ENCODE measurements at places on chromosomes 2 and 18. TPM values are rescaled to one million over a fixed set of nuclear protein-coding genes. Genes with fewer than 3 reads are reported as not detected.

DNA sequence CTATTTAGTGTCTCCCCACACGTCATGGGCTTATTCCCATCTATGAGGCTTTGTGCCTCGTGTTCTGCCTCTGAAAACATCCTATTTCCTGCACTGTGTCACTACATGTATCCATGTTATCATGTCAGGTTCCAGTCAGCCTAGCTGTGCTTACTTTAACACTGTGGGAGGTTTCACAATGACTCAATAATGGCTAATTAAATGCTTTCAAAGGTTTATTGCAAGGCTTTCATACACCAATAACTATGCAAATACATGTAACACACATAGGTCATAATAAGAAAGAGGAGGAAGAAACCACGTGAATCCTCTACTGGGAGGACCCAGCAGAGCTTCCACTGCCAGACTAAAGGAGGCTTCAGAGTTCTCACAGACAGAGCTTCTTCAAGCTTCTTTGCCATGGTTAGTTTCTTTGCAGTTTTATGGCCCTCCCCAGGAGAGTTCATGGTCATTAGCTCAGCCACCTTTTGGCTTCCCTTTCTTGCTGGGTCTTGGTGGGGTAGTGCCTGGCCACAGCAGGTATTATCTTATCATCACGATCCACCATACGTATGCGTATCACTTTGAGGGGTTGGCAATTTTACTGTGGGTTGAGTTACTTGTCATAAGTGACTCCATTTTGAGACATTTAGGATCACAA lies 5.1 kb upstream of the COLEC12 start:
- DNase-seq, result no peak

DNA sequence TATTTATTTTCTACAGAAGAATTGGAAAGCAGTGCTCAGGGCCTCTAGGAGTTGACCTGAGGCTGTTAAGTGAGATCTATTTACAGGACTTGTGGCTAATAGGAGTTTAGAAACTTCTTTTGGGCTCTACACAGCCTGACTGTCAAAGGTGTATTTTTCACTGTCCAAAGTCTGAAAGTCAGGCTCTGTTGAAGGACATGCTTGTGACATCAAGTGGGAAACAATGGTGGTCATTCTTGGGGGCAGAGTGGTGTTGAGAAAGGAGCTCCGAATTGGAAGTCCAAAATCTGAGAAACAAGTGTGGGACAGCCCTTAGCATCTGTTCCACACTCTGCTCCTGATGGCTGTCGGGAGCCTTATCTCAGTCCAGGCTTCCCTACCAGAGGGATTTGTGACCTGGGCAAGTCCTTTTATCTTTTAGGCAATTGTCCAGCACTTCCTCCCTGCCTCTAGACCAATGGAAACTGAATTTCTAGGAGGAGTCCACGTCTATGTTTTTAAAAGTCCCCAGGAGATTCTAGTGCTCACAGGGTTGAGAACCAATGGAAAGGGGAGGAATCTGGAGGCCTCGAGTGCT lies 76.4 kb downstream of the LIPG start:
- no peak for DNase-seq

GRCh38 chr2:240466579-240467148 lies 31.2 kb downstream of the GPC1 start:
- DNase-seq, result no peak

DNA sequence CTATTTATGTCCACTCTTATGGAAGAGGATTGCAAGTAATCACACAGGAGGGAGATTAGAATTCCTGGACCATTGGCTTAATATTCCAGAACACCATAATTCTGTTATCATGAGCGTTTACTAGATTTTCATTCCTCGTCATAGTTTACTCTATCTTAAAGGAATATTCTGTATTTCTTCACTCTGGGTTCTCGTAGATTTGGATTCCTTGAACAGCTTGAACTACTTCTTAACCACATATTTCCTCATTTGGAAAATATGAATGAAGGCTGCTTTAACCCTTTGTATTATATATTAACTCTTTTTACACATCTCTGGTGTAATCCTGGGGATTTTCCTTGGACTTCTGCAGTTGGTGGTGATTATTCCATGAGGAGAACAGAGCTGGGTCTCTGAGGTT lies 46.3 kb upstream of the CCBE1 start:
- no peak for DNase-seq

- no peak for DNase-seq
Measured at GRCh38 chr2:70043252-70043875, 43.9 kb upstream of the PCBP1 start.

DNA sequence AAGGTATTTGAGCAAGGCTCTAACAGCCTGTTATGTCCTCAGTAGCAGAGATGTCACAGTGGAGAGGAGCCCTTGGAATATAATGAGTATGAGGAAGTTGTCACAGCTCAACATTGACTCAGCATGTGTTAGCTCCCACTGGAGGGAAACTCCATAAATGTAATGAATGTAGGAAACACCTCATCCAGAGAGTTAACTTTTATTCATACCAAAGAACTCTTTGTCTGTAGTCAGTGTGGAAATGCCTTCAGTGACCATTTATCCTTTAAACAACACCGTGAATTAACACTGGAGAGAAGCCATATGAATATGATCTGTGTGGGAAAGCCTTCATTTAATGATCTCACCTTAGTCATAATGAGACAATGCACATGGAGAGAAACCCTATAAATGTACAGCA lies 59.7 kb downstream of the CYP1B1 start:
- DNase-seq, result no peak

CROCC2 gene
- not detected for total RNA-seq

SKOR2 gene
- total RNA-seq, result not detected

PFN4 gene
- not detected for total RNA-seq

CPS1 gene
- 12.8 TPM for total RNA-seq

Data from G401 (cell line).